NCI-H524 (cell line): ENCODE measurements at places on chromosomes 13 and 19.

- no peak for DNase-seq
Observed at GRCh38 chr19:39115105-39115847, 10.3 kb upstream of the PAK4 start.

- no peak for DNase-seq
Observed at GRCh38 chr13:67048821-67049150, 181.3 kb downstream of the PCDH9 start.

DNA sequence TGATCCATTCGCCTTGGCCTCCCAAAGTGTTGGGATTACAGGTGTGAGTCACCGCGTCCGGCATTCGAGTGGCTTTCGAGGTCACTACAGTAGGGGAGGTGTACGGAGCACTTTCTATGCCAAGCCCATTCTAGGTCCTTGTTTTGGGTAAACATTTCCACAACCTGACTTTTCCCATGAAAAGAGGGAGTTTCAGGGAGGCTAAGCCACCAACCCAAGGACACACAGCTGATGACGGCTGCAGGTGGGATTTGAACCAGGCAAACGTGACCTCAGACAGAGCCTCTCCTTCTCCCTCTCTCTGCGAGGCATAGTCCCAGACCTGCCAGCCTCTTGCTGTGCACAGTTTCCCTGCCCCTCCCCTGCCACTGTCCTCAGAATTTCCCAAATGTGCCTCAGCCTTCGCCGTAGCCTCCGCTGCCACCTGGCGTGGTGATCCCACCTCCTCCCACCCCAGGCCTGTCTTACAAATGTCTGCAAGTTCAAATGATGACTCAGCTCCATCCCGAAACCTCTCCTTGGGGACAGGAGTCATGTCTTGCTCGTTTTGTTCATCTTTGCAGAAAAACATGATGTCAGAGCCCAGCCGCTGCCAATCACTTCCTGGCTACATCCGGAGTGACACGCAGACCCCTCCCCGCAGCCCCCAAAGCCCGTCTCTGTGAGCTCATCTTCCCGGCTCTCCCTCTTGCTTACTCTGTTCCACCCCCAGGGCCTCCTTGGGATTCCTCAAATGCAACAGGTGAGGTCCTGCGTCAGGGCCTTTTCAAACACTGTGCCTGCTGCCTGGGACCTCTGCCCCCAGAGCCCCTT lies 6.6 kb upstream of the GADD45B start:
- DNase-seq, result no peak

GRCh38 chr13:62556978-62557377 lies 1141.3 kb upstream of the PCDH20 start:
- no peak for DNase-seq

- no peak for DNase-seq
Observed at GRCh38 chr13:36447501-36447900, 15.2 kb downstream of the CCNA1 start.

DNA sequence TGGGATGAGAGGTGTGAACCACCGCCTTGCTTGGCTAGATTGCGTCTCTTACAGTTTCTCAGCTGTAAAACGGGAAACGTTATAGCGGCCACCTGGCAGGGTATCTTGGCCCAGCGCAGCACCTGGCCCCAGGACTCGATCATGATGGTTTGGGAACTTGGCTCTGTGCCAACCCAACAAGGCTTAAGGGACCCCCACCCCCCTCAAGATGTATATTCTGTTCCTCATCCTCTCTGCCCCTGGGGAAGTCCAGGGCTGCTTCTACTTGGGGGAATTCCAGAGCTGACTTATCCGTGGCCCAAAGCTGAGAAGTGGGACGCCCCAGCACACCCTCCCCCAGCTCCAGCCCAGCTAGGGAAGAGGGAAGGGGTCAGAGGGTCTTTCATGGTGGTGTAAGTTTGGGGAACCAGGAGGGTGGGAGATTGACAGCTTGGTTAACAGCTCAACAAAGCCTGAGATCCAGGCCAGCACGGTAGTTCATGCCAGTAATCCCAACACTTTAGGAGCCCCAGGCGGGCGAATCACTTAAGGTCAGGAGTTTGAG lies 695 bp downstream of the ICAM1 start:
- no peak for DNase-seq
